ENCODE measurements at places on chromosomes 6 and 20. TPM values are rescaled to one million over a fixed set of nuclear protein-coding genes. Genes with fewer than 3 reads are reported as not detected.

The MTFR2 gene
- not detected for total RNA-seq

The DACT2 gene
- 0.83 TPM for total RNA-seq

DNA sequence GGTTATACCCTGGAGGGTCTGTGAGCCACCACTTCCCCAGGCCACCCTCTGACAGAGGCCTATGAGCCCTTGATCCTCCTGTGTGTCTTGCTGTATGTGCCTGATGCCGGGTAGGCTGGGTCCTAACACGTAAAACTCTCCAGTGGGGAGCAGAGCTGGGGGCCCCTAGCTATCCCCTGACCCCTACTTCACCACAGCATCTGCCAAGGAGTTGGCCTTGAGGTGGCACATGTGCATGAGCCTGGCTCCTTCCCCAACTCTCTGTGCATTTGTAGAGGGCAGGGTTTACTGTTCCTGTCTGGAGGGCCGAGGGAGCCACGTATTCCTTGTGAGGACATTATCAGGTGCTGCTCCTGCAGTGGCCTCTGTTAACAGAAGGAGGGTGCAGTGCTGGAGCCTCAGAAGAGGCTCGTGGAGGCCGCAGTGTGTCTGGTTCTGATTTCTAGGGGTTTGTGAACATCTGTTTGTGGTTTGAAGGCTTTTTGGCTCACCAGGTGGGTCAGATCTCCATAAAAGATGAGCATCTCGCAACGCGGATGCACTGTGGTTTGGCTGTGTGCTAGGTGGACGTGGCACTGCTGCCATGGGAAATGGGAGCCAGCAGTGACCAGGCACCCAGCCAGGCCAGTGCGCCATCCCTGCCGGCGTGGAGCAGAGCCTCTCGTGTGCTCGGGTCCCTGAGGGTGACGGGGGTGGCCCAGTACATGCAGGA, 152.1 kb downstream of the DTNBP1 start:
- DNase-seq: no peak

- no peak for DNase-seq
These were observed 41.5 kb downstream of the CD164 start for GRCh38 chr6:109340811-109341210.

The CLVS2 gene
- 0.05 TPM for total RNA-seq

GRCh38 chr6:144585217-144585814, 300.2 kb downstream of the UTRN start:
- no peak for DNase-seq

The ADGRF4 gene
- not detected for total RNA-seq

The WFDC5 gene
- total RNA-seq: not detected

DNA sequence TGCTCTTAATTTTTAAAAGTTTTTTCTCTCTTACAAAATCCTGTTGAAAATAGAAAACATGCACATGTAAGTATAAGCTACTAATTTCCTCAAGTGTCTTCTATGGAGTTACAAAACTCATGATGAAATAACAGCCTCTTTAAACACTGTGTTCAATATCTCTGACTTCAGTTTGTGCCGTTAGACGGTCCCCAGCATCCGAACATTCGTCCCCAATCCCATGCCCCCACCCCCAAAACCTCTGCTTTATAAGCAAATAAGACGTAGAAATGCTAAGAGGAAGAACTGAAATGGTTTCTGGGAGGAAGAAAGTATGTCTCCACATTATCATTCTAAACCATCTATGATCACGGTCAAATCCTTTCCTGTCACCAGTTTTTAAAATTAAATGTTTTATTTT, 31.7 kb upstream of the MYB start:
- no peak for DNase-seq

DNA sequence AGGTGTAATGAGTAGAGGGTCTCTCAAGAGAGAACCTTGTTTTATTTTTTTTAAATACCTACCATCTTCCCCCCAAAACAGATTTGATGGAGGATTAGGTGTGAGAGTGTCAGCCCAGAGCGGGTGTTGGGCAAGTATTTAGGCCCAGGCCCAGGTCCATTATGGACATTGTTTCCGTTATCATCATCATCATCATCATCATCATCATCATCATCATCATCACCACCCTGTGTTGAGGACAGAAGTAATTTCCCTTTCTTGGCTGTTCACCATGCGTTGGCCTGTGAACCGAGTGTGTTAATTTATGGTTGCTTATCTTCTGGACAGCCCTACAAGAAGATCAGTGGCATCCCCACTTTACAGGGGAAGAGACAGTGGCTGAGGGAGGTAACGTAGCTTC, 28.6 kb downstream of the PSMF1 start:
- DNase-seq: no peak

GRCh38 chr6:113365191-113365590, 492.0 kb upstream of the MARCKS start:
- DNase-seq: no peak
